Right ventricle myocardium inferior (tissue), 1 donor: ENCODE measurements at places on chromosomes 2 and 18. TPM values are rescaled to one million over a fixed set of nuclear protein-coding genes. Genes with fewer than 3 reads are reported as not detected.

MLPH gene
- total RNA-seq = 79.0 TPM

DNA sequence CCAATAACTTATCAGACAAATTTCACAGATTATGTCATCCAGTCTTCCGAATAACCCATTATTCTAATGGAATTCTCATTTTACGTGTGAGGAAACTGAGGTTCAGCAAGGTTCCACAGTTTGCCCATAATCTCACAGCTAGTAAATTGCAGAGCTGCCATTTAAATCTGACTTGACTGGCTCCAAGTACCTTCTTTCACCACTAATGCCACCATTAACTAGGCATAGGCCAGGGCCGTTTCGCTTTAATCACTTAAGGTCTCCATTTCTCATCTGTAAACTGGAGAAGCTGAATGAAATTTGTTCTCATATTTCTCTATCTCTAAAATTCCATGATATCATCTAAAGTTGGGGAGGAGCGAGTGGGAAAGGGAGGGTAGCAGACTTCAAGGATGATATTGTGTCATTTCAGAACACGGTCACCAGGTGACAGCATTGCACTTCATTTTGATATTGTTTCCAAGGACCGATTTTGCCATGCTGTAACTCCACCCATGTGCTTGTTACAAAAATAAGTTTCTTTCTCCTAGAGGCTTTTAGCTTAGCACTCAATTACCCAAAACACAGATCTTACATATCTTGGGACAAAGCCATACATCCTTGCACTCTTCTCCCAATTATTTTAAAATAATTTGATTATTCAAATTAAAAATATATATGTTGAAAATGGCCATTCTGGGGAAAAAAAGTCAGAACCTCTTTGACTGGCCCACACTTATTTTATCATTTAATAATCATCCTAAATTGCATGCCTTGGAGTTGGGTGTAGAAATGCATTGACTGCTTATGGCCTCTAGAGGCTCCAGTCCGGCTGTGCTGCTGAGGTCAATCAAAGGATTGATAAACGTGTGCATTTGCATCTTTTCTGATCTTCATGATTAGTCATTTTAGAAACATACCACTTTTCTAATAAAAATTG is 123.8 kb downstream of the AKAIN1 start:
- no peak for DNase-seq

- no peak for DNase-seq
Observed at GRCh38 chr2:236889791-236890704, 195.6 kb upstream of the COPS8 start.

GRCh38 chr2:240962300-240963064 is 35.9 kb upstream of the SNED1 start:
- DNase-seq = no peak

- no peak for DNase-seq
Observed at GRCh38 chr18:24726727-24727492, 266.5 kb downstream of the HRH4 start.

KIF1A gene
- 1.5 TPM for total RNA-seq

- DNase-seq = no peak
Observed at GRCh38 chr2:126798276-126799140, 100.2 kb upstream of the TEX51 start.

- DNase-seq = no peak
Observed at GRCh38 chr2:132911726-132912724, 242.0 kb upstream of the LYPD1 start.

- DNase-seq = no peak
Observed at GRCh38 chr2:213065583-213066442, 85.6 kb downstream of the IKZF2 start.

CCDC74B gene
- 0.97 TPM for total RNA-seq

DNA sequence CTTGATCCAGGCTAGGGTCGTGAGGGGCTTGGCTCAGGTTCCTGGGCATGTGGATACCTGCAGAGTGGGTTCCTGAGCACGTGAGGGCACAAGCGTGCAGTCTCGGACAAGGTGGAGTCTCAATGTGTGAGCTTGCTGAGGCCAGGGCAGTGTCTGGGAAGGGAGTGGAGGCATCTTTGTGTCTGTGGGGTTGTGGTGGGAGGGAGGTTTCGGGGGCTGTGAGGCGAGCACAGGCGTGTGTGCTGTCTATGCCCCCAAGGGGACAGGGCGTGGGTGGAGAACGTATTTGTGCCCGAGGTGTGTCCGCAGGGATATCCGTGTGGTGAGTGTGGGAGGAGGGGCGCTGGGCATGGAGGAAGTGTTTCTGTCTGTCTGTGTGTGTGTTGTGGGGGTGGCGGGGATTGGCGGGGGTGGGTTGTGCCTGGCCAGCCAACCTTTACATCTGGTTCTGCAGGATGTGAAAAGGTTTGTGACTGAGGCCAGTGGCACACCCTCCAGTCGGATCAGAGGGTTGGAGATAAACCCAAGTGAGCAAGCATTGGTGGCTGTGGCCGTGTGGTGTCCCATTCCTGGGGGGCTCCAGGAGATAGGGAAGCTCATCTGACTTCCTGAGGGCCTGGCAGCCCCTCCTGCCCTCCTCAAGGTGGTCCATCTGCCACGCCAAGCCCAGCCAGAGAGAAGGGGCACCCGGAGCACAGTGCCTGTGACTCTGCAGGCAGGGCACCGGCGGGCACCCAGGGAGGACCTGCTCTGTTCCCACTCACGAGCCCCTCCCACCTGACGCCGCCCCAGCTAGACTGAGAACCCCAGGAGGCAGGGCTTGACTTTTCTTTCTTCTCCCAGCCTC is 57.1 kb downstream of the ZFP36L2 start:
- no peak for DNase-seq

NAT8 gene
- not detected for total RNA-seq

- no peak for DNase-seq
Observed at GRCh38 chr2:195759877-195760276, 102.9 kb downstream of the SLC39A10 start.

DNA sequence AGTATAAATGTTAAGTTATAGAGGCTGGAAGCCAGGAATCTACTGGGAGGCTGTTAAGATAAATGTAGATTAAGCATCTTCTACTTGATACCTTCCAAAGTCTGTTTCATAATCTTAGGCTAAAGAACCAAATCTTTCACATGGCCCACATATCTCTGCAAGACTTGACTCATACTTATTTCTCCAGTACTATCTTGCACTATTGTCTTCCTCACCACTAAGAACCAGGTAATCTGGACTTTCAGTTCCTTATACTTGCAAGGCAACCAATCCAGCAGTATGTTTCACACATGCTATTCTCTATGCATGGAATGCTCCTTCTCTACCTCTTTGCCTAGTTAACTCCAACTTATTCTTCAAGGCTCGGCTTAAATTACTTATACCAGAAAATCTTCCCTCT is 62.2 kb downstream of the RBMS1 start:
- DNase-seq = no peak

- no peak for DNase-seq
Observed at GRCh38 chr2:121211251-121211650, 73.8 kb downstream of the TFCP2L1 start.

RMND5A gene
- 91.6 TPM for total RNA-seq

REG1B gene
- not detected for total RNA-seq

DNA sequence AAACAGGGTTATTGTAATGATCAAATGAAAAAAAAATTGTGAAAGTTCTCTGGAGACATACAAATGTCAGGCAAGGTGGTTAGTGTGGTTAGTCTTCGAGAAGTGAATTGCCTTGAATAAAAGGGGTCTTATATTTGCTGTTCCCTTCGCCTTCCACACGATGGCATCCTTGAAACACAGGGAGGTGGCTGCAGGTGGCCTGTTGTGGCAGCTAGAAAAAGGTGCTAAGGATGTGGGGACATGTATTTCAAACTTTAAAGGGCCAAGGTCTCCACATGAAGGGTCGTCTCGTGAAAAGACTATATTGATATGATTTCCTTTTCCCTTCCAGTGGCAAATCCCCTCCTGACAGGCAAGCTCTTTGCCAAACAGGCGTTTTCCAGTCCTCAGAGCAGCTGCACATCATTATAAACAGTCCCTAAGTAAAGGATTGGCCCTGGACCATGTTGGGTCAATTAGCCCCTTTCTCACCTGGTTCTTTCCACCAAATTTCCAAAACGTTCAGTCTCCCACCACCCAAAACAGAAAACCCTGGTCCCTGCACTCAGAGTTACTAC is 68.5 kb downstream of the COPS8 start:
- DNase-seq = no peak

DNA sequence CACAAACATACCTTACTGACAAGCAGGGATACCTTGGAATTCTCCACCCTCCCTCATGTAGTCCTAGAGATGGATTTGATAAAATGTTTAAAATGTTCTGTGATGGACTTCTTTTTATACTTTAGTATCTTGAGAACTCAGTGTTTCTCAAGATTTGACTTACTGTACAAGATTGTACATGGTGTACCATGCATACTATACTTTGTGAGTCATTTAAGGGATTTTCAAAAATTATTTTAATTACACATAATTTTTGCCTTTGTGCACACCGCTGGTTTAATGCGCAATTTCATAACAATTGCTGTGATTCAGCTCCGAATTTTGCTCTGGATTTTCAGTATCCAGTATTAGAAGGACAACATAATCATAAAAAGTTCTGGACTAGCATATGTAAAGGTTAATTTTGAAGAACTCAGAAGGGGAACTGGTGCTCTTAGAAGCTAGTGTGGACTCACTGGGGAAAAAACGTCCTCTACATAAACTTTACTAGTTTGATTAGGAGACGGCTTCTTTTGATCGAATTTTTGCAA is 78.6 kb upstream of the ACSL3 start:
- no peak for DNase-seq

DNA sequence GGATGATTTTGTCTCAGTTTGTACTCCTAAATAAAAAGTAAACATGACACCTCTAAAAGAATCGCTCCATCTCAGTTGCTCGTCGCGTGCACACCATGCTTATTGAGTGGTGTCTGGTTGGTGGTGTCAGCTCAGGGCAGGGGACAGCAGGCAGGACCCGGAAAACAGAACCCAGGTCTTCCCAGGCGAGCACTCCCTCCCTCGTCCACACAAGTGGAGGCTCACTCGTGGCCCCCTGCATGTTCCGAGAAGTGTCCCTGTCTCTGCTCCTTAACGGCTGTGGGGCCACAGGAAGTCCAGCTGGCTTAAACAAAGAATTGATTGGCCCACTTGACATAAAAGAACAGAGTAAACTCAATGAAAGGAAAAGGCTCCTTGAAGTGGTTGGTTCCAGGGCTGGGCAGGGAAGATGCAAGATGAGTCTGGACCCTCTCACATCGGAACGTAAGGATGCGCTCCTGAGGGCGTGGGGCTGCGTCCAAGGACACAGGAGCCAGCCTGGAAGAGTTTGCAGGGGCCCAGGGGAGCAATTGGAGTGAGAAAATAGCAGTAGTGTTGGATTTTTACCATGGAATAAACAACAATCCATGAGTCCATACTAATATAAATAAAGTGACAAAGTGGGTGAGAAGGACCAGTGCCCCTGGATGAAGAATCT is 13.1 kb upstream of the CNDP1 start:
- no peak for DNase-seq

DNA sequence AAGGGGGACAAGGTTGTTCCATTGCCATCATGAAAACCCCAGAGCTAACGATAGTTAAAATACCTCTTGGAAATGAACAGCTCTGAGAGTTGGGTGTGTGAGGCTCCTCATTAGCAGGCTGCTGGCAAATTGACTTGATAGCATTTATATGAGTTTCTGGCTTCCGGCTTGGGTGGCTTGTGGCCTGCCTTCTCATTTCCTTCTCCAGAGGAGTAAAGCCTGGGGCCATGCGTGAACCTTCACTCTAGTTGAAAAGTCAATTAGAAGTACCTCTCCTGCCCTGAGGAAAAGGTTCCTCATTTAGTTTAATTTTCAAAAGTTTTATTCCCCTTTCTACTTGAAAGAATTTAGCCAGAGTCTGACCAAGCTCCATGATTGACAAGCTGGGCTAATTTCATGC is 67.1 kb downstream of the MGAT5 start:
- no peak for DNase-seq

DNA sequence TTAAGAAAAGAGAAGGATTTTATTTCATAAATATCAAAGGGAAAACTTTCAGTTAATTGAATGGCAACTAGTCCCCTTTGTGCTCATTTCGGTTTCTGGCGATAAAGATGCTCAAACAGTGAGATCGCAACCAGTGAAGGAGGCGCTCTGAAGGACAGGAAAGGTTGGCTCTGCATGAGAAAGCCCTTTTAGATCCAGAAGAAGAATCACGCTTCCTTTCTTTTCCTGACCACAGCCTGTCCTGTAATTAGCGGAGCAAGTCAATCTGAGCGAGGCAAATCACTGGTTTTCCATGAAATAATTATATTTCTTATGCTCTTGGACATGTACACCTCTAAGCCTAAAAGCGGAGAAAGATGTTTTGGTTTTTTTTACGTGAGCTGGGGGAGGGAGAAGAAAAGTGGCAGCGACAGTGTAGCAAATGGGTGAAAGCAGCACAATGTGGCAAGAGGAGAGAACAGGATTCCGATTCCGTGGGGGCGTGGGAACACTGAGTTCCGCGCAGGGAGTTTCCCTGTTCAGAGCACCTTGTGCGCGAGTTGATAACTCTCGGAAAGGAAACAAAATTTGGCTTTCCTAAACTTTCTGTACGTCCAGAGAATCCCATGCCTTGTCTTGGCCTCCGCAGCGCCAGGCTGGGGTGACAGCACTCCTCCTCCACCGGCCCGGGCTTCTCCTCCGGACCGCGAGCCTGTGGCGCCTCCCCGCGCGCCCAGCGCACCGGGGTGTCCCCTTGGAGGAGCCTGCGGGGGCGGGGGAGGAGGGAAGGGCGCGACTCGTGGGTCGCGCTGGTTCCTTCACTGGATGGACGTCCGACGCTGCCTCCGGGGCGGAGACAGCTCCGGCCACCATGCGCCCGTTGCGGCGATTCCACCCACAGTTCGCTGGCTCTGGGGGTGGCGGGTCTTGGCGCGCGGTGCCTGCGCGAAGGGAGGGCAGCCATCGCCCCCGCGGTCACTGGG is 620 bp upstream of the SLC9A2 start:
- peak; percentile 69 for DNase-seq

PTH2R gene
- not detected for total RNA-seq

RESP18 gene
- total RNA-seq = not detected

ANKRD29 gene
- 6.8 TPM for total RNA-seq

- no peak for DNase-seq
Observed at GRCh38 chr2:199524689-199525574, 67.2 kb upstream of the SATB2 start.

DNA sequence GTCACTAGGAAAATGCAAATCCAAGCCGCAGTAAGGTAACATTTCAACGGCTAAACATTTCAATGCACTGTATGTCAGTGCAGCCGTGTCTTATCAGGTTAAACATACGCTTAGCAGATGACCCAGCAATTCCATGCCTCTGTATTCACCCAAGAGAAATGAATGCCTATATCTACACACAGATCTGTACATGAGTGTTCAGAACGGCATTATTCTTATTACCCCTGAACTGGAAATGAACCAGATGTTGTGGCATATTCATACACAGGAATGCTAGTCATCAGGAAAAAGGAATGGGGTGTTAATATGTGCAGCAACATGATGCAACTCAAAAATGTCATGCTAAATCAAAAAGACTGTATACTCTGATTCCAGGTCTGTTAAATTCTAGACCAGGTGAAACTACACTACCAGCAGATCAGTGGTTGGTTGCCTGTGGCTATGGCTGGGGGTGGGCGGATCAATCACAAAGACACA is 80.4 kb upstream of the RPL31 start:
- no peak for DNase-seq

CRACDL gene
- 3.9 TPM for total RNA-seq

GRCh38 chr2:230455005-230455684 is 39.1 kb downstream of the SP100 start:
- no peak for DNase-seq

VWC2L gene
- not detected for total RNA-seq

GRCh38 chr2:152175012-152175367 is 573 bp downstream of the STAM2 start:
- DNase-seq = no peak
